ENCODE measurements at places on chromosomes 12 and 14.

- no peak for DNase-seq
These were observed 406.3 kb upstream of the FAR2 start for GRCh38 chr12:28742791-28743190.

DNA sequence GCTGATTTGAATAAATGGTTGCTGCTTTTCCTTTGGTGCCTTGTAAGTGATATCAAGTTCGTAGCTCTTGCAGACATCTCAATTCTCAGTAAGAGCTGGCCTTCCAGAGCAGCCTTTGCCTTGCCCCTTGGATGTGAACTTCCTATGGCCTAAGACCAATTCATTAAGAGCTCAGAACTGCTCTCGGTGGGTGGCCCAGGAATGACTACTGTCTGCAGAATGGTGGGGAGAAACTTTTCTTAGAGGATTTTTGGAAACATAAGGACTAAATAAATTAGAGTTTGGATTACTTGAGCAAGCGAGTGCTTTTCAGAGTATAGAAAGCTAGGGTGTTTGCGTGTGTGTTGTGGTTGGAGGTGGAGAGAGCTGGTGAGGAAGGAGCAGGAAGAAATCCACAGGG, 306.4 kb upstream of the TBX3 start:
- no peak for DNase-seq

GRCh38 chr12:101789171-101789570, 41.6 kb downstream of the GNPTAB start:
- DNase-seq, result no peak

DNA sequence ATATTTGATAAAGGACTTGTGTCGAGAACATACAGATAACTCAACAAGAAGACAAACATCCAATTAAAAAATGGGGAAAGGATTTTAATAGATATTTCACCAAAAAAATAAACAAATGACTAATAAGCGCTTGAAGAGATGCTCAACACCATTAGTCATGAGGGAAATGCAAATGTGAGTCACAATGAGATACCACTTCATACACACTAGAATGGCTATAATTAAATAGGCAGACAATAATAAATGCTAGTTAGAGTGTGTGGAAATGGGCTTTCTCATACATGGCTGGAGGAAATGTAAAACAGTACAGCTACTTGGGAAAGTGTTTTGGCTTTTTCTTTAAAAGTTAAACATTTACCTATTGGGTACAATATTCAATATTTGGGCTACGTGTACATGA, 34.8 kb downstream of the DLK1 start:
- no peak for DNase-seq

DNA sequence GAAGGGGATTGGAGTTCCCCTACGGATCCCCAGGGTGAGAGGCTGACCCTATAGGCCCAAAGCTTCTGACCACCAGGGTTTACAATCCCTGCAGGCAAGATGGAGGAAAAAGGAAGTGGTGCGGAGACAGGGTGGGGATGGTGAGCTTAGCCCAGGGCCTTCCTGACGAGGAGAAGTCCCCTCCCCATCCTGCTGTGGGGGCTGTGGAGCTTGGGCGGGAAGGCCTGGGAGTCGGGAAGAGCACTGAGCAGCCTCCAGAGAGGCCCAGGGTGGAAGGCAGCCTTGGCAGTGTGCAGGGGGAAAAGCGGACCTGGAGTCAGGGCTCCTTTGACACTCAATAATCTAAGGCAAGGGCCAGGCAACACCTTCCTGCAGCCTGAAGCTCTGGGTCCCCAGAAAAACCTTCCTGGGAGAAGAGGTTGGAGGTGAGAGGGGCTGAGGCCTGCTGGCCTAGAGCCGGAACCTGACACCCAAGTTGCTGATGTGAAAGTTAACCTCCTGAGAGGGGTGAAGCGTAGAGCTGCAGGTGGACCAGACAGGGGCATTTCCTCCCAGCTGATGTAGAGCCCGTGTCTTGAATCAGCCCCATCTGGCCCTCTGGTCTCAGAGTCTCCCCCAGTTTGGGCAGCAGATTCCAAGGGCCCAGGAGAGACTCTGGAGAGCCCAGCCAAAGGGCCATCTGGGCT, 6.0 kb downstream of the HDAC7 start:
- DNase-seq, result no peak

DNA sequence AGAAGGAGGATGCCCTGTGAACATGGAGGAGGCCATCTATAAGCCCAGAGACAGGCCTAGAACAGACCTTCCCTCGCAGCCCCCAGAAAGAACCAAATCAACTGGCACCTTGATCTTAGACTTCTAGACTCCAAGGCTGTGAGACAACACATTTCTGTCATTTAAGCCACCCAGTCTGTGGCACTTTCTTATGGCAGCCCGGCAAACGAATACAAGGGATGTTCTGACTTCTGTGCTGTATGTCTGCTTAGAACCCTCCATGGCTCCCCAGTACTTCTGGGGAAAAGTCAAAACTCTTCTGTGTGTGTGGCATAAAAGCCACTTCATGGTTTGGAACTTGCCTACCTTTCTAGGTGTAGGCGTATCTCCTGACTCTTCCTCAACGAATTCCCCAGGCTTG, 42.9 kb downstream of the RBM19 start:
- DNase-seq, result no peak

- DNase-seq, result no peak
These were observed 241.5 kb upstream of the LHX5 start for GRCh38 chr12:113713156-113713555.

DNA sequence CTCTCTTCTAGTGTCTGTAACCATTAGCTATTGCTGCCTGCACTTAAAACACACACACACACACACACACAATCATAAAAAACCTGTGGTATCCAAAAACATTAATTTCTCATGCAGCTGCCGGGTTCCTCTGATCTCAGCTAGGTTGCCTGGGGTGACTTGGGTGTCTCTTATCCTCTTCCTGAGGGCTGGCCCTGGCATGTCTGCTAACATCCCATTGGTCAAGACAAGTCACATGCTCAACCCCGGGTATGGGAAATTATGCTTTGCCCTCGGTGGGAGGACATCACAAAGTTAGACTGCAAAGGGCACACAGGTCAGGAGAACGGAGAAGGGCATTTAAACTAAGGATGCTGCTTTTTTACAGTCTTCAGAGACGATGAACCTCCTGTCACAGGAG, 55.7 kb downstream of the TRPV4 start:
- no peak for DNase-seq

GRCh38 chr12:116381744-116382685, 104.5 kb upstream of the MED13L start:
- peak; percentile 91 for DNase-seq

GRCh38 chr12:27974735-27975221, 2.2 kb upstream of the PTHLH start:
- no peak for DNase-seq

- DNase-seq, result no peak
These were observed 12.5 kb upstream of the ANKLE2 start for GRCh38 chr12:132774159-132774558.

GRCh38 chr14:103188810-103189480, 65.7 kb downstream of the TNFAIP2 start:
- no peak for DNase-seq

DNA sequence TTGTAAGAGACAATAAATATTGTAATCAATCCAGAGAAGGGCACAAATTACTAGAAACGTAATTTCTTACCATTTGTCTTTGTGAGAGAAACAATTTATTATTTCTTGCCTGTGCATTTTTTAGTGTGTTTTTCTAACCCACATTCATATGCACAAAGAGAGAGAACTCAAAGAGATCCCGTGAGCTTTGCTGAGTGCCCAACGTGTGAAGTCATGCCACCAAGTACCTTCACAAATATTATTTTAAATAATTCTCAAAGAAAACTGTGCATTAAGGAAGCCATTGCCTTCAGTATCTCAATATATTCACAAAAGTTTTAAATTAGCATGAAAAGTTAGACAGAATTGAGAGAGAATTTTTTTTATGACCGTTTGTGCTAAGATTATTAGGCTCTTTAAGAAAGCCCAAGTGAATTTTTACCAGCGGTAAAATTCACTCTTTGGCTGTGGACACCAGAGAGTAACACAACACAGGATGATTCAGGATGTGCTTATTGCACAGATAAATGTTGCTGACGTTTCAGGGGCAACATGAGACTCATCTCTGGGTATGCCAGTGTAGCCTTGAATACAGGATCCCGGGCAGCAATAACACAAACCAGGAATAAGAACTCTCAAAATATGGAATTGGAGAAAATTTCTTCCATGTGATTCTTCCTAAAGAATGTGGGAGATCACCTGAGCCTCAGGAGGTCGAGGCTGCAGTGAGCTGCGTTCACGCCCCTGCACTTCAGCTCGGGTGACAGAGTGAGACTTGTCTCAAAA, 2.9 kb downstream of the ARHGDIB start:
- DNase-seq, result no peak

DNA sequence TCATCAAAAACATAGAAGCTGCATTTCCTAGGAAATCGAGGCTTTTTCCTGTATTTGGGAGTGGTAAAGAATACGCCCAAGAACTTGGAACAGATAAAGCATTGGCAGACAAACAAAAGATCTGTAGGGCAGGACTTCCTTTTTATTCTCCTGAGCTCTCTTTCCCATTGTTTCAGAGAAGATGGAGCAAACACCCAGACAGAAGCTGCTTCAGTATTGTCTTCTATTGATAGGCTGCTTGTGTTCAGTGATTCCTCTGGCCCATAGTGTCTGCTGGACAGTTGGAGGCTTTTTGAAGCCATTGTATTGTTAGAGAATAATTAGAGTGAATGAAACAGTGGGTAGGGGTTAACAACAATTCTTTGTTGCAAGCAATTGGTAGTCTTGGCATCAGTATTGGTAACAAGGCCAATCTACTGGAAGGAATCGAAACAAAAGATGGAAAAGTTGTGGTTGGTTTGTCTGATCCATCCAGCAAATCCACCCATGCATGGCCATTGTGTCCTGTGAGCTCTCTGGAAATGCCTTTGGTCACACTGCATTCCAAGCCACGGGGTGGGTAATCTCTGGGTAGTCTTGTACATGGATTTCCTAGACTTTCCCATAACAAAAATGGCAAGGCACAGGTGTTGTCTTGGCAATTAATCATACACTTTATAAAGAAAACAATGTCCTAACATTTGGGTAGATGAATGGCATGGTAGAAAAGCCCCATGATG, 424.8 kb downstream of the RAD51B start:
- no peak for DNase-seq

DNA sequence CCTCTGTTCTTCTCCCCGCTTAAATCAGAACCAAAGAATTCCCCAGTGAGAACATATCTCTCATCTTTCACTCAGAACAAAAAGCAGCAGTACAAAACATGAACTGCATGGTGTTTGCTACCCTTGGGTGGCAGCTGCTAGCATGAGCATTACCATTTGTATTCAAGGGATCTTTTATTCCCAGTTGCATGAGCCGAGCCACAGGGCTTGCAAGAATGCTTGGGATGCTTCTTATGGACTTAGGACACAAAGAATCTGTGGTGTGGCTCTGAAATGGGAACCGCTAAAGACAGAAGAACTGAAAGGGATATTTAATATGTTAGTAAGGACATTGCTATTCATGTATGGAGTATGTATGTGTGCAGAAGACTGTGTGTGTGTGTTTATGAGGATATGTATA, 190.6 kb downstream of the TMX1 start:
- DNase-seq, result no peak

DNA sequence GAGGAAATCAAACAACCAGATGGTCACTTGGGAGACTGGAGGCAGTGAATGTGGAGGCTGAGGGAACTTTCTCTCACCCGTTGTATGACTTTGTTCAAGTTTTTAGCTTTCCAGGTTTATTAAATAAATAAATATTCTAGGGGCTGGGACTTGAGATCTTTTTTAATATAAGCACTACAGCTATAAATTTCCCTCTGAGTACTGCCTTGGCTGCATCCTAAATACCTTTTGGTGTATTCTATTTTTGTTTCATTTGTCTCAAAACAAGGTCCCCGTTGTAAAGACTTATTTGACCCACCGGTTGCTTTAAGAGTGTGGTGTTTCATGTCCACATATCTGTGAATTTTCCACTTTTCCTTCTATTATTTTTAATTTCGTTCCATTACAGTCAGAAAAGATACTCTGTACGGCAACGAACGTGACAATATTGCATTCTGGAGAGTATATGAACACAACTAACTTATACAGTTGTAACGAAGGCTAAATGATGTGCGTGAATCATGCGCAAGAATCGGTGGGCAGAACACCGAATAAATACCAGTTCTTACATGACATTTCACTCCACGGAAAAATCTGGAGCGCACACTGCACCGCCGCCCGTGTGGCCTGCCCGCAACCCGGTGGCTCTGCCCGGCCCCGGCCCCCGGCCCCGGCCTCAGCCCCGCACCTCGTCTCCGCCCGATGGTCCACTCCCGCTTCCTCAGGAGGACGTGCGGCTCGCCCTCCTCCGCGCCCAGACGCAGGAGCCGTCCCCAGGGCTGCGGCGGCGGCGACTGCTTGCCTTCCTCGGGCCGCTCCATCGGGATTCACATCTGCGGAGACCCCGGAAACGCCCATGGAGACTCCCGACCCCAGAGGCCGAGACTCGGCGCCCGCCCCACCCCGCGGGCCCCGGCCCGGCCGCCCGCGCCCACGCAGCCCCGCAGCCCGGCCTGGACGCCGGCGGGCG, 602 bp downstream of the CHFR start:
- no peak for DNase-seq

GRCh38 chr12:82930301-82930700, 243.6 kb downstream of the TMTC2 start:
- DNase-seq, result no peak

GRCh38 chr14:102580550-102581110, 11.8 kb upstream of the RCOR1 start:
- no peak for DNase-seq

- no peak for DNase-seq
These were observed 153.6 kb upstream of the C14orf180 start for GRCh38 chr14:104425763-104426646.
